ENCODE measurements at places on chromosomes 1 and 21.

- no peak for DNase-seq
These were observed 29.6 kb downstream of the NVL start for GRCh38 chr1:224300346-224300745.

DNA sequence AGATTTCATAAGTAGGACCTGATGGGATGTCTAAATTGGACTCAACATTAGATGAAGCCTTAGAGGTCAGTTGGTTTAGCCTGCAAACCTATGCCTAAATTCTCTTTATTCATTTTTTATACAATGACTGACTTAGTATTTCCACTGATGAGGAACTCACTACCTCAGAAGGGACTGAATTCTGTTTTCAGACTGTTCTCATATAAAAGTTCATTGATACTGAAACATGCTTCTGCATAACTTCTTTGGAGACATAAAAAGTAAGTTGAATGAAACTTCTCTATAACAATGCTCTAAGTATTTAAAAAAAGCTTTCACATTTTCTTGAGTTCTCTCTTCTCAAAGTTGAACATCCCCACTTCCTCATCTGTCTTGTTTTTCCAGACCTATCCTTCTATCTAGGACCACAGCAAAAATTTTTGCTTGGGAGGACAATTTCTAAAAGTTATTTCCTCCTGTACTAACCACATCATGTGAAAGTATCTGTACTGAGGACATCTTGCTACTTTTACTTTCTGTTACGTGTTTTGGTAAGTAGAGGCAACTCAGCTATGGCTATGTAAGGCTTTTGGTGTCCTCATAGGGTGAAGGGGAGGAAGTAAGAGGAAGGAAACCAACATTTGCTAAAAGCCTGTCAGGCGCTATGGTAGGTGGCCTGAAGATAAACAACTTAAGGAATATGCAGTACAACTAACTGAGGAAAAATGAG, 64.1 kb downstream of the USP24 start:
- peak; percentile 27 for DNase-seq

DNA sequence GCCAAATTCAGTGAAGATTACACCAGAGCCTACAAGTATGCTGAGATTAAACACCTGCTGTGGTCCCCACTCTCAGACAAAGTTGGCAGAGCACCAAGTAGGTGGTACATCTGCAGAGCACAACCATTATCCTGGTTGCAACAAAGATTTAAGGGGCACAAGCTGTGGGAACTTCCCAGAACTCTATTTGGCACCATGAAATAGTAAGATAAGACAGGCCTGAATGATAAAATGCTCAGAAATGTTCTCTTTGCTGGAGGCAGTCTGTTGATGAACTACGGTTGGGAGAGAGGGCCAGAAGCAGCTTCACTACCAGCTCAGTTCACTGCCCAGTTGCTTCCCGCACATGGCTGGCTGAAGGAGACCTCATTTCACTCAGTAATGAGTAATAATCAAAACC, 19.9 kb downstream of the RPL5 start:
- DNase-seq = no peak

- DNase-seq = peak; percentile 34
These were observed at the start of gene GPX7 for GRCh38 chr1:52601991-52602855. Gene GPX7, plus strand, starts transcription at chr1:52602371. Its CDS starts 39 bp downstream, at chr1:52602410.

DNA sequence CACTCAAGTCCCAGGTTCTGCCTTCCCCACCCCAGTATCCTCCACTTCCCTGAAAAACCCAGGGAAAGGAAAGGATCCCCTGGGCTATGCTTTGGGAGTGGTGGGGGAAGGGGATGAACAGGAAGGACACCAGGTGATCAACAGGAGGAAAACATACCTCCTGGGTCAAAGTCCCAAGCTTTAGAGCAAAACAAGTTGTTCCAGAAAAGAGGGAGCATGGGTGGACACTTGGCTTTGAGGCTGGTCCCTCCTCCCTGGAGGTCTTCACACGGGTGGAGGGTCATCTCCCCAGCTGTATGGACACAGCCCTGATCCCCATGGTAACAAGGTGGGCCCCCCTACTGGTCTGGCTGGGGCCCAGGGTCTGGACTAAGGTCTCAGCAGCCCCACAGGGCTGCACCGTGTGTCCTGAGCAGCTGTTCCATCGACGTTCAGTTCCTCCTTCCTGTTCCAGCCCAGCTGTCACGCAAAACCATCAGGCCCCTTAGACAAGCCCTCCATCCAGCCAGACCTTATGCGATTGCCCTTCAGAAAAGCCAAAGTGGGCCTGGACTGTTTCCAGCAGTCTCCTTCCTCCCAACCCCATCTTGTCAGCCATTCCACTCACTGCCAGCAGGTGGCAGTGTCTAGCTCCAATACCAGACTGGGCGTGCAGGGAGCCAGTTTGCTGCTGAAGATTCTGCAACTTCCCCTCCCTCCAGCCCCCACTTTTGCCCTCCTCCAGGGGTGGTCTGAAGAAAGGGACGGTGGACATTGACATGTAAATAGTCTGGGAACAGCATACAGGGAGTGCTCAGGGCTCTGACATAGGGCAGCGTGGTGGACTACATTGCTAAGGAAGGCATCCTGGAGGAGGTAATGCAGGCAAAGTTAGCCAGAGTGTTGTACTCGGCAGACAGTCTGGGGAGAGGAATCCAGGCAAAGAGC, 2.9 kb upstream of the PDZK1IP1 start:
- DNase-seq = peak; percentile 77

DNA sequence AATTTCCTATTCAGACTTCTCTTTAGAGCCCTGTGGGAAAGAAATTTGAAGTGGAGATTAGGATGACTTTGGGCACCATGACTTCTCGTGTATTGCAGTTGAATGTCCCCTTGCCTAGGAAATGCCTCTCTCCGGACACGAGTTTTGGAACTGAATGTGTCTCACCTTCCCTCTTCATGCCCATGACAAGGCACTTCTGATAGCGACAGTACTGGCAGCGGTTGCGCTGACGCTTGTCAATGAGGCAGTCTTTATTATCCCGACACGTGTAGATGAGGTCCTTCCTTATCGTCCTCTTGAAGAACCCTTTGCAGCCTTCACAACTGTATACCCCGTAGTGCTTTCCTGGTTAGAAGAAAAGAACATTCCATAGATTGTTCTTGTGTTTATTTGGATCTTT, 28.1 kb downstream of the RXRG start:
- DNase-seq = no peak

GRCh38 chr1:62349470-62350233, 30.4 kb upstream of the KANK4 start:
- no peak for DNase-seq

DNA sequence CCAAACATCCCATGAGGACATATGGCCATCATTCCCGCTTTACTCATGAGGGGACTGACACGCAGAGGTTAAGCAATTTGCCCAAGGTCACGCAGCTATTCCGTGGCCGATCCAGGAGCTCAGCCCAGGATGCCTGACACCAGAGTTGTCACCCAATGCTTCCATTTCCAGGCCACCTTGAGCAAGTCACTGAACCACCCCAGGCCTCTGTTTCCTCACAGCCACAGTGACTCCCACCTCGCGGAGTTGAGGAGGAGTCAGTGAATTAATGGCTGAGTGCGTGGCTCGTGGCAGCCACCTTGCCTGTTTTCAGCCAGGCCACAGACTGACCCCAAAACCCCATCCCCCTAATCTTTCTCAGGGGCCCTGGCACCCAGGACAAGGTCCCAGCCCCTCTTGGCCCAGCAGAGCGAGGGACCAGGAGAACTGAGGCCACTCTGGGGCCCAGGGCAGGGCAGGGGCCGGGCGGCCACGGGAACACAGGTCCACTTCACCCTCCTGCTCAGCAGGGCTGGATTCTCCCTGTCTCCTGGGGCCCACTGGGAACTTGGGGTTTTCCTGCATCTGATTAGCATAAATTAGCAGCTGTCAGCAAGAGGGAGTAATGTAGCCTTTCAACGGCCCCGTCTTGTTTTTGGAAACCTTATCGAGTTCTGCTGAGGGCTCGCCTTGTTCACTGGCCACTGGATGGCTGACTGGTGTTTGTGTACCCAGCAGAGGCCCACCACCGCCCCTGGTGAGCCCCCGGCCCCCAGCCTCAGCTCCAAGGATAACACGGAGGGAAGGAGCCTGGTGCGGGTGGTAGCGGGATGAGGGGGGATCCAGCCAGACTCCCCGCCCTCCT, 19.7 kb upstream of the LAPTM5 start:
- no peak for DNase-seq

DNA sequence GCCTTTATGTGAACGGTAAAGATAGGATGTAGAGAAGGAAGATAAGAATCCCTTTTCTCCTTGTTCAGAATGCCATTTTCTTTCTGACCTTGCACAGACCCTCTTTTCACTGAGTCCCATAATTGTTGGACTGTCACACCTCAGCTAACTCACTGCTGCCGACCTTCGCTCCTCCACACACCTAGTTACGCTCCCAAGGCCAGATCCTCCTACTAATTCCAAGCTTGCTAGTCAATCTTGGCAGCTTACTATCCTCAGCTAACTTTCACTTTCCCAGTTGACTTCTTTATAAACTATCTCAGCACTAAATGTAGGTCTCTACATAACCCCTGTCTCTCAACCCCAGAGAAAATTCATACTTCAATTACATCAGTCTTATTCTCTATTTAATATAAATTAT, 471.8 kb upstream of the PRMT6 start:
- DNase-seq = no peak

DNA sequence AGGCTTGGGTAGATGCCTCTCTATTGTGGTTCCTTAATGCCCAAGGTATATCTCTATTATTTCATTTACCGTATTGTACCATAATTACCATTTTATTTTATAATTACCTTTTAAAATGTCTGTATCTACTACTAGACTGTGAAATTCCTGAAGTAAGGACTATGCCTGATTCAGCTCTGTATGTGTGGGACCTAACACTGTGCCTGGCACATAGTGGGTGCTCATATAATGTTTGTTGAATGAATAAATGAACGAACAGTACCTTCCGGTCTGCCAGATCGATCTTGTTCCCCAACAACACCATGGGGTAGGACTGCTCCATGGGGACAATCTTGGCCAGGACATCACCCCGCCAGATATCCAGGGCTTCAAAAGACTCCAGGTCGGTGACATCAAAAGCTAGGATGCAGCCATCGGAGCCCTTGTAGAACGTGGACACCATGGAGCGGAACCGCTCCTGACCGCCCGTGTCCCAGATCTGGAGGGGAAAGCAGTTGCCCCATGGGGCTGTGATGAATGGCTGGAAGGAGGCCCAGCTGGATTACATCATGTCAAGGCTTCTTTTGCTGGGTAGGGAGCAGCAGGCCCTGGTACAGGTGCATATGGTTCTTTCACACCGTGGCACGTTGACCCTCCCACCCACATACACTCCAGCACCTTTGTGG, 10.8 kb downstream of the RAB7B start:
- DNase-seq = no peak

- no peak for DNase-seq
These were observed 46.7 kb downstream of the CAMK2N1 start for GRCh38 chr1:20439282-20439681.

DNA sequence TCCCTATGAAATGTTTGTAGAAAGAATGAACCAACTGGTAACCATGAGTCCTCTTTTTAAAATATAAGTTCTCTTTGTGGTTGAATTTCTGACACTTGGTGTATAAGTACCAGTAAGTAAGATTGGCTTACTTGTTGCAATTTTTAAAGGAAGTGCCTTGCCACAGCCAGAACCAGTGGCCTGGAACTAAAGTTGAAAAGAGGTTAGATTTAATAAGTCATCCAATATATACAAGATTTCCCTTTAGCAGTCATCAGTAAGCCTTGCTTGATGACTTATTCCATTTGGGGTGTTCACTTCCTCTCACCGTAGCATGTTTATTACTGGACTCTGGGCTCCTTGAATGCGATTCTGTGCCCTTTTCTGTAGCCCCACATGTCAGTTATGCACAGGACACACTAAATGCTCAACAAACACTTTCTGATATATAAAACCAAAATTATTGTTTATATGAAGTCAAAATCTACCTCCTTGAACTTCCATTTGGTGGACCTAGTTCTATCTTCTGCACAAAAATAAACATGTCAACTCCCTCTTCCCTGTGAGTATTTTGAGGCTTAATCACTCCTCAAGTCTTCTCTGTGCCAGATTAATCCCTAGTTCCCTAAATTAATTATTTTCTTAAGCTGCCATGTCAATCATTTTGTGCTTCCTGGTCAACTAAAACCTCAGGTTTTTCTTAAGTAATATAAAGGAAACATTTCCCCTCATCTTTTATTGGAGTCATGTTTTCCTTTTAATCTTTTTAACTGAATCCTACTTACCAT, 218.1 kb downstream of the ST6GALNAC3 start:
- no peak for DNase-seq

DNA sequence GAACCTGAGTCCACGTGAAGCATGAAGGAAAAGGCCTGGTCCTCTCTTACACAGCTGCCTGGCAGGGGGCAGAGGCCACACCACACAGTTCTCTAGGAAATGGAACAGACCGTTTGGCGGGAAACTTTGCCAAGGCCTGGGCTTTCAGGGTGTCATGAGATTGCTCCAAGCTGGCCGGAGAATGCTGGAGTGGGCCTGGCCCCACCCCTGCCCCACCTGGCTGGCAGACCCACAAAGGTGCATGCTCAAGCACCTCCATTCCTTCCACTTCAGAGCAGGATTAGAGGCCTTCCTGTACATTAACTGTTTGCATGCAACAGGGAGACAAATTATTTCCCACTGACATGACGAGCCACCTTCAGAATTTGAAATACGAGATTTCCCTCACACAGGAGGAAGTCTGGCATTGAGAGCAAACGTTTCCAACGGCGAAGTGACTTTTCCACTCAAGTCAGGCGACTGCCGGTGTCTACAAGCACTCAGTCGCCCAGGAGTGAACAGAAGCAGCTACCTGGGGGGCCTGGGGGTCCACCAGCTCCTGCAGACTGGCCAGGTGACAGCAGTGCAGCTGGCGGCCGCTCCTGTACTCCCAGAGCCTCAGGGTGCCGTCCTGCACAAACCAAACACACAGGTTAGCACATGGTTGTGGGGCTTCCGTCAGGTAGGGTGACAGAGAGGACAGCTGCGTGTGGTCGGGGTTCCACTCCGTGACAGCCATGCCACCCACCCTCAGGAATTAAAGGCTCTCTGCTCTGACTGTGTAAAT, 24.0 kb downstream of the WDR4 start:
- DNase-seq = no peak

DNA sequence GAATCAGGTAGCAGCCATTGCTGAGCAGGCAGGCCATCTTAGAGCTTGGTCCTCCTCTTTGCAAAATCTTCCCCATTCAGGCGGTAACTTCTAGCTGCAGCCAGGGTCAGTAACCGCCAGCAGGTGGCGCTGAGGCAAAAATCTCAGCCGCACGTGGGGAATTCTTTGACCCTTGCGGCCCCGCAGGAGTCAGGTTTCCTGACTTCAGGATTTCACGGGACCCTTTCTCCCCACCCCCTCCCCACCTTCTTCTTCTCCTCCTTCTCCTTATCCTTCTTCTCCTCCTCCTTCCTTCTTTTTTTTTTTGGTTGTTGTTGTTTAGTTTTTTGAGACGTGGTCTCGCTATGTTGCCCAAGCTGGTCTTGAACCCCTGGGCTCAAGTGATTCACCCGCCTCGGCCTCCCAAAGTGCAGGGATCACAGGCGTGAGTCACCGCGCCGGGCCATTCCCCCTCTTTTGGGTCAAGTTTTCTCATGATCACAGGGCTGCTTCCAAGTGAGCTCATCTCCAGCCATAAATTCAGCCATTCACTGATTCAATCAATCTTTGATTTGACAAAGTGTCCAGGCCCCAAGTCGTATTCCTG, 33.4 kb upstream of the TENT5B start:
- peak; percentile 37 for DNase-seq
